Effector CD8-positive, alpha-beta T cell (primary cell): ENCODE measurements at places on chromosomes 1 and 21.

GRCh38 chr1:112850034-112850757 lies 105.8 kb downstream of the SLC16A1 start:
- DNase-seq, result no peak

DNA sequence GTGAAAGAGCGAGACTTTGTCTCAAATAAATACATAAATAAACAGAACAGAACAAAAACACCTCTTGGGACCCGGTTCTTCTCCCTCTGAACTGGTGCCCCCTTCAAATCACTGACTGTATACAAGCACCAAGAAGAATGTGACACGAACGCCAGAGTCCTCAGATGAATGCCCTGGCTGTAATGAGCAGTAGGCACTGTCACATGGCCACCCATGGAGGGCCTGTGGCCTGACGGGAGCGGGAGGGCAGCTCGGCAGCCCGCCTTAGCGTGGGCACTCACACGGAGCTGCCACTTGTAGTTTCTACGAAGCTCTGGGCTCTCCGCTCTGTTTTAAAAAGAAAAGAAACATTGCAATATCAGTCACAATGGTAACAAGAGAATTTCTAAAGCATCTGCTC lies 146.0 kb downstream of the PEX14 start:
- no peak for DNase-seq

- no peak for DNase-seq
Measured at GRCh38 chr21:24265987-24266386, 1341.3 kb downstream of the MRPL39 start.

DNA sequence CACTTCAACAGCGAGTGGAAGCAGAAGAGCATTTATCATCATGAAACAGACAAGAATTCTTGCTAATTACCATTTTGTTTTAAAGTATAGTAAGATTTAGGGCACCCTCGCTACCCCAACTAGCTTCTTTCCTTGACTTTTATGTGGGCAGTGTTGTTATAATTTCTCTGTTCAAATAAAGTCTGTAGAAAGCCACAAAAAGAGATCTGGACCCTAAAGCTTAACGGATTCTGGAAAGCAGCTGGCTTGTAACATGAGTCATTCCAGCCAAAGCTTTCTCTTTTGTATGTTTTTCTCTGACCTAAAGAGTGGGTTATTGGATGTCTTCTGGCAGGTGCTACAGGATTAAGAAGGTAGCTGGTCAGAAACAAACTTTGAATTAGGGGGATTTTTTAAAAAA lies 37.4 kb downstream of the RUNX1 start:
- DNase-seq, result no peak

DNA sequence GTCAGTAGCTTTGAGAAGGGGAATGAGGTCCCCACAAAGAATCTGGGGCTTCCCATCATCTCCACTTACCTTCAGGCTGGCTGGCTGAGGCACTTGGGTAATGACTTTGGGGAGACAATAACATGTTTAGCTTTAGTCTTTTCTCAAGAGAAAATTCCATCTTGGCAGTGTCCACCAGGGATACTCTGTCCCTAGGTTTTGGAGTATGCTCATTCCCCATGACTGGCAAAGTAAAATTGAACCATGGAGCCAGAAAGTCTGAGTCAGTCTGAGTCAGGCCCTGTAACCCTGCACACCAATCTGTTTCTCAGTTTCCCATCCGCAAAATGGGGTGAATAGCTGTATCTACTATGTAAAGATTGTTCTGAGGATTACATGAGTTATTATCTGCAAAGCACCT lies 28.2 kb downstream of the RUNX1 start:
- no peak for DNase-seq

- no peak for DNase-seq
Measured at GRCh38 chr1:16521288-16521583, 7.2 kb upstream of the RNU1-1 start.

- no peak for DNase-seq
Measured at GRCh38 chr1:2587071-2587859, 688 bp downstream of the PRXL2B start.

GRCh38 chr1:58346036-58346355 lies 200.5 kb downstream of the OMA1 start:
- DNase-seq, result no peak

DNA sequence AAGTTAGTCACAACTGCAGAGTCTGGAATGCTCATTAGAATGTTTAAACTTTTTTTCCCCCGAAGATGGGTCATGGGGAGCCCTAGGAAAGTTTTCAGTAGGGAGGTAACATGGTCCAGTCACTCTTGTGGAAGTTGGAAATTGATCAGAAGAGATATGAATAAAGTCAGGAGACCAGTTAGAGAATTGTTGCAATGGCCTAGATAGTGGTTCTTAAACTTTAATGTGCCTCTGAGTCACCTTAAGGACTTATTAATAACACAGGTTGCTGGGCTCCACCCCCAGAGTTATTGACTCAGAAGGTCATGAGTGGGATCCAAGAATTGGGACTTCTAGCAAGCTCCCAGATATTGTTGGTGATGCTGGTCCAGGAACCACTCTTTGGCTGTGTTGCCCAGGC lies 3.2 kb upstream of the TFAP2E start:
- DNase-seq, result no peak

- DNase-seq, result no peak
Measured at GRCh38 chr1:51058858-51059257, 43.2 kb upstream of the C1orf185 start.

GRCh38 chr1:158494796-158495195 lies 22.8 kb downstream of the OR10R2 start:
- DNase-seq, result no peak

- DNase-seq, result no peak
Measured at GRCh38 chr1:154306151-154306550, 14.7 kb upstream of the AQP10 start.

DNA sequence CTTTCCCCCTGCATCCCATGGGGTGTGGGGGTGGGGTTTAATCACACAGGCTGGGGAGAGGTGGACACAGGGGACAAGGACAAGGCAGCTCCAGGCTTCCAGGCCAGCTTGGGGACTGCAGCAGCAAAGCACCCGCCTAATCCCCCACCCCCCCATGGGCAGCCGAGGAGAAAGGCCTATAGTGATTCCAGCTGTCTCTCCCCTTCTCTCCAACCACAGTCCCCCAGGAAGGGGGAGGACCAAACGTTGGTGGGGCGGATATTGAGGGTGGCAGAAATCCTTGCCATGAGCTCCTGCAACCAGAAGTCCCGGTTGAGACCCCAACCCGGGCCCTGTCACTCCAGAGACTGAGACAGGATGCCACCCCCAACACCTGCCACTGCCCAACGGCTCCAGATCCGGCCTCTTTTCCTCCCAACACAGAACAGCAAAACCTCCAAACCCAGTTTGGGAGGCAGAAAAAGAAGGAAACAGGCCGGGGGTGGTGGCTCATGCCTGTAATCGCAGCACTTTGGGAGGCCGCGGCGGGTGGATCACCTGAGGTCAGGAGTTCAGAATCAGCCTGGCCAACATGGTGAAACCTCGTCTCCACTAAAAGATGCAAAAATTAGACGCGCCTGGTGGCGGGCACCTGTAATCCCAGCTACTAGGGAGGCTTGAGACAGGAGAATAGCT lies 1.7 kb downstream of the EPHA2 start:
- DNase-seq, result no peak

- DNase-seq, result no peak
Measured at GRCh38 chr1:80258659-80259058, 1252.1 kb upstream of the ADGRL4 start.

GRCh38 chr1:1755426-1755825 lies 22.8 kb downstream of the NADK start:
- DNase-seq, result no peak

DNA sequence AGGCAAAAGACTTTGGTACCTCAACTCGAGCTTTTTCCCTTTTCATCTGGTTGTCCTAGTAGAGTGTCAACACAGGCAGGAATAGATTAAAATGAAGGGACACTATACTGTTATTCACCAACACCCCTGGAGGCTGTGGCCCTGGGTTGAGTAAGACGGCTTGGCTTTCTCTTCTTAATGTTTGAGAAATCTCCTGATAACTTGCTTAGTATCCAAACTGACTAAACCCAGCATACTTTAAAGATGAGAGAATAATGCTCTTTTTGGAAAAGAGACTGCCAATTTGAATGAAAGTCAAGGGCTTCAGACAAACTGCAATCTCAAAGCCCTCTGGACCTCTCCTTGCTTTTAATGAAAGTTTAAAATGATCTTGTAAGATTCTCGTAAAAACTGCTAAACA lies 2.6 kb upstream of the SLC30A1 start:
- DNase-seq, result no peak
